ENCODE measurements at places on chromosomes 12 and 14.

DNA sequence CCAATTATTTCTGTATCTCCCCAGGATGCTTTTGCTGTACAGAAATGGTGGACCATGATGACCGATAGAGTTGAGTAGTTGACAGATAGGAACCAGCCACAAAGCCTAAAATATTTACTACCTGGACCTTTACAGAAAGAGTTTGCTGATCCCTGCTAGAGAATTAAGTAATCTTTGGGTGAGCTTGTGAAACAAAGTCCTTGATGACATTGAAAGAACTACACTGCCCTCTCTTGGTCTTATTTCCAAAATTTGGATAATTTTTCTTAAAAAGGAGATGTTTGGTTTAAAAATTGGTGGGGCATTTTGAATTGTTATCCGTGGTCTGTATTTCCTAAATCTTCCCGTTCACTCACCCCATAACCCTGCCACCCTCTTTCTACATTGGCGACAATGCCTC is 13.7 kb upstream of the TCTN1 start:
- DNase-seq, result no peak

- no peak for DNase-seq
Measured at GRCh38 chr14:74501135-74501614, 7.6 kb downstream of the ISCA2 start.

GRCh38 chr14:32709027-32709426 is 229.7 kb upstream of the NPAS3 start:
- no peak for DNase-seq

DNA sequence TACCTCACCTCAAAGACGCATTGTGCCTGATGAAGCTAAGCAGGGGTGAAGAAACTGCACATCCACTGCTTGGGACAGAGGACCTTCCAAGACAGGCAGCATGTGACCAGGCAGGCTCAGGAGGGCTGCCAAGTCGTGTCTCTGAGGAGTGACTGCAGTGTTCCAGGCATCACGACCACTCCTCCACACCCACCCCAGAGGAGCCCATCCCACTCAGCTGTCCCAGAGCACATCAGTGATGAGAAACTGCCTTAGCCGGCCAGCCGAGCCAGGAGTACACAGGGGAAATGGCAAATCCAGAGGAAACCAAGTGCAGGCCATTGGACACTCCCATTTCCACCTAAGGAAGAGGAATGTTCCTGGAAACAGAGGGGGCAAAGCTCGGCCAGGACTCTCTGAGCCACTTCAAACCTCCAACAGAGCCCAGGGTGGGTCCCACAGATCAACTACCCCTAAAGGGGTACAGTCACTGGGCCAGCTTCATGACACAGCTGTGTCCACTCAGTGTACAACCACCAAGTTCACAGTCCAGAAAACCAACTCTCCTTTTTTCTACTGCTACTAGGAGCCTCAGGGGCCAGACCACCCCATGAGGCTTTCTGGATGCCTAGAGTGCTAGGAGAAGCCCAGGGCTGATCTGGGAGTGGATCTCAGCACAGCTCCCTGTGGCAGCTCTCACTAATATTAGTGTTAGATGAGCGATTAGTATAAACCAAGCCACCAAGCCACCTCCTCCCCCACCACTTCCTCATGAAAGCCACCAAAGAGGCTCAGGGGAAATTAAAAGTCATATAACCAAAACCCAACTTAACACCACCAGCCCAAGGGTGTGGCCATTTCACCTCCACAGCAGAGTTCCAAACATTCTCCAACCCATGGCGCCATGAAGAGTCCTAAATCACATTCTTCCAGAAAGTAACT is 15.4 kb downstream of the PXN start:
- no peak for DNase-seq

- DNase-seq, result no peak
Measured at GRCh38 chr12:67701121-67701520, 52.6 kb downstream of the DYRK2 start.

GRCh38 chr12:9335867-9336266 is 127.7 kb upstream of the PZP start:
- DNase-seq, result no peak

DNA sequence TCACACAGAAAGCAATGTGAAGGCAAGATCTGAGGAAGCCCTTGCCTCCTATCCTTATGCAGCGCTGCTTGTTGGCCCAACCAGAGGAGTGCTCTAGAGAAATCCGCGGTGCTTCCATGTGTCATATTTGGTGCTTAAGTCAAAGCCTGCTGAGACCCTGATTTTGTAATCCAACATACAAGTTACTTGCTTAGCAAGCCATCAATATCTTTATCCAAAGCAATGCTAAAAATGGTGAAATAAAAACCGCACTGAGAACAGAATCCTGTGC is 250.0 kb downstream of the MED13L start:
- DNase-seq, result no peak

GRCh38 chr12:53196486-53196885 is 10.6 kb downstream of the ITGB7 start:
- no peak for DNase-seq

DNA sequence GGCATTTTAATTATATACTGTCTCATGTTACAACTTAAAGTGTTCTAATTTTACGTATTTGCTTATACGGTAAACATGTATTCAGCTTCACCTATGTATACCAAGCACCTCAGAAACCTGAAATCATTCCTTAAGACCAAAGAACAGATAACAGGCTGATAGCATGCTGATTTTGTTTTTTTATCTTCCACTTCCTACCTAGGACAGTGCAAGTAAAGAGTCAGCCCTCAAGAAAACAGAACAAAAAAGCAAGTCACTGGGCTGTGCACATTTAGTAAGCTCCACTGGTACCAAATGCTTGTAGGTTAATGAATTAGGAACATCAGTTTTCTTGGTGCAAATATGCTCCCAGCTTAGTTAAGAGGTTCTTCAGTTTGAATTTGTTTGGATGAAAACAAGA is 611.3 kb downstream of the VRK1 start:
- DNase-seq, result no peak

GRCh38 chr14:22613106-22613695 is 15.1 kb downstream of the ABHD4 start:
- DNase-seq, result no peak
